ENCODE measurements at places on chromosomes 5 and 9. TPM values are rescaled to one million over a fixed set of nuclear protein-coding genes. Genes with fewer than 3 reads are reported as not detected.

DNA sequence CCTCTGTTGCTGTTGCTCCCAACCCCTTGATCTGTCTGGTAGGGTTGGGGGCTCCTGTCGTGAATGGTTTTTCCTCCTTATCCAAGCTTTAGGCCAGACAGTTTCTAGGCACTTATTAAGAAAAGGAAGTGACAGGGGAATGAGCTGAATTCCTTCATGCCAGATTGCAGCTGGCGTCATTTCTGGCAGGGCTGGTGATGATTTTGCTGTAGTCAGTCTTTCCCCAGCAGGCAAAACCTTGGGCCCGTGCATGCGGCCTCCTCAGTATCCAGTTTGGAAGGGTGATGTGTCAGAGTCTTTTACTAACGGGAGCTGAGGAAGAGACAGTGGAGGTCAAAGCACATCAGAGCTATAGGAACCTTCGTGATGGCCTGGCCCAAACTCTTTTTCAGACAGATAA lies 58.8 kb downstream of the COL27A1 start:
- DNase-seq, result no peak

DNA sequence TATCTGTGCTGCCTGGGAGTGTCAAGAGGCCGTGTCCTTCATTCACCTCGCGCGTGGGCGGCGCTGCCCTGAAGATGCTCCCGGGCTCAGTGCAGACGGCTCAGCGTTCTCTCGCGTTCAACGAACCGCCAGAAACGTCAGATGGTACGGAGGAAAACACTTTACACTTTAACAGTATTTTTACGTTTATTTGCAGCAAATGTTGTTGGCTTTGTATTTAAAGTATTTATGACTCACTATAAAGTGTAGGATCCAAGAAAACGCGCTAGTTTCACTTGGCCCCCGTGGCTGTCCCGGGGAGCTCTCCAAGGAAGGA lies 544 bp upstream of the ERCC6L2 start:
- DNase-seq, result peak; percentile 69

DNA sequence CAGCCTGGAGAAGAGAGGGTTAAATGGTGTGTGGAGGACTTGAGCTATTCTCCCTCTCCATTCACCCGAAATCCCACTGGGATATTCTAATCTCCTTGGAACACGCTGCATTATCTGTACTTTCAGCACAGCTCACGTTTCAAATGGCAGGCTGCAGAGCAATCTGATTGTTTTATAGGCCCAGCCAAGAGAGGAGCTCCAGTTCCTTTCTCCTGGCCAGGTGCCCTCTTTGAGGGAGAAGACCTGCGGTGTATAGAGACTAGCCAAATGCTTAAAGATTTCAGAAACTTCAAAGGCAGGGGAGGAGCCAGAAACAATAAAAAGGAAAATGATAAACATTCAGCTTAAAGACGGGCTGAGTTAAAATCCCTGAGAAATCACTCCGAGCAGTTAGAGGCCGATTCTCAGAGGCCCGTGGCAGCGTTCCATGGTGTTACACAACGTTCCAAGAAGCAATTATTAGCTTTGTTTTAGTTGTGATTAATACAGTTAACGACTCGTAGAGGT lies 564.0 kb upstream of the KLF4 start:
- no peak for DNase-seq

Gene DDX4
- not detected for total RNA-seq

GRCh38 chr5:122412966-122413365 lies 100.9 kb downstream of the SNCAIP start:
- no peak for DNase-seq

Gene JADE2
- total RNA-seq, result 120 TPM

Gene SLC6A19
- total RNA-seq, result not detected

Gene GRPEL2
- 22.5 TPM for total RNA-seq

GRCh38 chr9:121118266-121118665 lies 43.5 kb downstream of the CNTRL start:
- DNase-seq, result no peak

Gene PCDHB4
- total RNA-seq, result not detected

- DNase-seq, result no peak
Observed at GRCh38 chr9:76690973-76691370, 73.3 kb upstream of the PCA3 start.

Gene ZNF366
- 0.06 TPM for total RNA-seq

Gene CDK5RAP2
- total RNA-seq, result 55.0 TPM

Gene RECK
- 9.8 TPM for total RNA-seq

- DNase-seq, result no peak
Observed at GRCh38 chr5:7330256-7330655, 65.7 kb upstream of the ADCY2 start.

- DNase-seq, result no peak
Observed at GRCh38 chr9:81622471-81623255, 66.7 kb downstream of the TLE1 start.

Gene FGF10
- total RNA-seq, result not detected

Gene SOX30
- not detected for total RNA-seq

- no peak for DNase-seq
Observed at GRCh38 chr5:156191547-156191946, 135.4 kb upstream of the SGCD start.

Gene CFAP77
- not detected for total RNA-seq

DNA sequence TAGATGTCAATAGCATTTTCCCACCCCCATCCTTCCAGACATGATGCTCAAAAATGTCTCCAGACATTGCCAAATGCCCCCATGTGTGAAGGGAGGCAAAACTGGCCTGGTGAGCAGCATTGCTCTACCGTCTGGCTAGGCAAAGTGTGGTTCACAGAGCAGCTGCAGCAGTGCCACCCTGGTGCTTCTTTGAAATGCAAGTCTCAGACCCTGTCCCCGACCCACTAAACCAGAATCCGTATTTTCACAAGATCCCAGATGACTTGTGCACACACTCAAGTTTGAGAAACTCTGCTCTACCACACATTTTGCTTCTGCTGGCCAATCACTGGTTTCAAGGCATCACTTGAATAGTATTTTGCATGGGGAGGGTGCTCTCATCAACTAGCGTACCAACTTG lies 226.6 kb upstream of the KLF9 start:
- DNase-seq, result no peak

GRCh38 chr5:176133877-176134276 lies 104.3 kb upstream of the SIMC1 start:
- DNase-seq, result no peak

All from CD4-positive, alpha-beta T cell (primary cell).